Vein endothelial cell (primary cell): ENCODE measurements at places on chromosomes 2 and 18. TPM values are rescaled to one million over a fixed set of nuclear protein-coding genes. Genes with fewer than 3 reads are reported as not detected.

The DAPL1 gene
- not detected in 2 replicates for total RNA-seq

The SKOR2 gene
- total RNA-seq: not detected in 2 replicates

The ASB18 gene
- not detected in 2 replicates for total RNA-seq

The MYO5B gene
- total RNA-seq: 0.65 and 0.96 TPM in 2 replicates

The FSIP2 gene
- 0.10 and 0.33 TPM in 2 replicates for total RNA-seq

The KCNG2 gene
- total RNA-seq: not detected in 2 replicates

The EFEMP1 gene
- 4,554 and 6,170 TPM in 2 replicates for total RNA-seq

The NYAP2 gene
- total RNA-seq: not detected in 2 replicates

The KYNU gene
- not detected in 2 replicates for total RNA-seq

The SNRNP27 gene
- 44.7 and 50.4 TPM in 2 replicates for total RNA-seq

The ASPRV1 gene
- 0.33 and 0.38 TPM in 2 replicates for total RNA-seq

The HAAO gene
- not detected in 2 replicates for total RNA-seq

The TLX2 gene
- not detected in 2 replicates for total RNA-seq

The ITGAV gene
- total RNA-seq: 284 and 439 TPM in 2 replicates

The HOXD13 gene
- total RNA-seq: not detected in 2 replicates

The LYPD1 gene
- total RNA-seq: 1.9 and 24.5 TPM in 2 replicates

The MAP2 gene
- 23.2 and 31.7 TPM in 2 replicates for total RNA-seq

The CYS1 gene
- total RNA-seq: 0.33 TPM in 1 of 2 replicates, not detected in the other

The CCNYL1 gene
- total RNA-seq: 29.7 and 42.0 TPM in 2 replicates

The KLHL29 gene
- total RNA-seq: 7.2 and 8.2 TPM in 2 replicates

The CFAP65 gene
- not detected in 2 replicates for total RNA-seq

The ADD2 gene
- 1.2 and 1.3 TPM in 2 replicates for total RNA-seq

The GPAT2 gene
- total RNA-seq: 12.8 and 18.3 TPM in 2 replicates

The IL1R1 gene
- 2.0 and 4.2 TPM in 2 replicates for total RNA-seq

The KIF3C gene
- 19.1 and 23.2 TPM in 2 replicates for total RNA-seq

The RPRM gene
- total RNA-seq: not detected in 2 replicates

The CYB5A gene
- total RNA-seq: 32.8 and 34.9 TPM in 2 replicates
